Stimulated activated CD8-positive, alpha-beta memory T cell treated with anti-CD3 and anti-CD28 coated beads, Interleukin-2, amount 100 ng/mL, for 1 hour (primary cell): ENCODE measurements at places on chromosomes 4 and X.

DNA sequence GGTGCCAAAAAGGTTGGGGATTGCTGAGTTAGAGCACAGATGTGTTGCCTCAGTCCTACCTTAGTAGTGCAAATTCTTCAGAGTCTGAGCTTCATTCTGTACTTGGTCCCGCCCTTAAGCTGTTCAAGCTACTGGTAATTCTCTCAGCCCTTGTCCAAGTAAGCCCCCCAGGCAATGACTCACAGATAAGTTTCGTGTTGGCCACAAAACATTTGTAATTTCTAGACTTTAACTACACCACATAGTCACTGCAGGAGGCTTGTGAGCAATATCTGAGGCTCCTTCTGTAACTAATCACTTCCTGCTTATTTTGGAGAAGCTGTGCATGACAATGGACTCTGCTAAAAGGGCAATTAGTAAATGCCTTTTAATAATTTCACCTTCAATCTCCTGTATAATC is 1420.5 kb downstream of the PCDH7 start:
- DNase-seq, result no peak

DNA sequence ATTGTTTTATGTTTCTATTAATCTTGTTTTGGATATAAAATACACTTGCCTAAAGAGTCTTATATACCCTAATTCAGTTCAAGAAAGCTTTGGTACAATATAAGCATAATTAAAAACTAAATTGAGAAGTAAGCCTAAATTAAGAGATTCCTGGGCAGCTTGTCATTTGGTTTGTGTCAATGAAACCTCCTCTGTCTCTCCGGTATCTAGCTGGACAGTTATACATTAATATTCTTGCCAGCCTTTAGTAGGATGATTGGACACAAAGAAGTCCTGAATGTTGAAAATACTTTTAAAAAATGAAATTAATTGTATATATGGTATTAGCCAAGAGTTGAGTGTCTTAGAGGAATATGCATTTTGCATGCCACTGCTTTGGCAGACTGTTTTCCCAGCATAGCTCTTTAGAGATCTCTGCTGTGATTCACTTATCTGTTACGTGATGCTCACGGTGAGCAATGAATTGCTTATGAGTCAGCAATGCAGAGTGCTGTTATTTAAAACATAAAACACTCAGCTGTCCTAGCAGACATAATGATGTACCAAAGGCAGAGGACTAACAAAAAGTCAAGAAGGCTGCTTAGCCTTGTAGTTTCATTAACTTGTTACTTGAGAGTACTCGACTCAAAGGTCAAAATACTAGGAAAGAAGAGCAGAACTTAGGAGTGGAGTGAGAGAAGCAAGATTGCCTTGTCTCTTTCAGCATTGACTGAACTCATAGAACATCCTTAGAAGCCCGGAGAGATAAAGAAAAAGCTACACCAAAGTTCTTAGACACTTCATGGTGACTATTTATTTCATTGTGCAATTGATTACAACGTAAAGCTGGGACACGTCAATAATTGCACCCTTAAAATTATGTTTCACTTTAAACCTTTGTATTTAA is 1296.1 kb upstream of the PCDH7 start:
- DNase-seq, result no peak

- no peak for DNase-seq
Measured at GRCh38 chrX:16970977-16971376, 24.5 kb downstream of the REPS2 start.

DNA sequence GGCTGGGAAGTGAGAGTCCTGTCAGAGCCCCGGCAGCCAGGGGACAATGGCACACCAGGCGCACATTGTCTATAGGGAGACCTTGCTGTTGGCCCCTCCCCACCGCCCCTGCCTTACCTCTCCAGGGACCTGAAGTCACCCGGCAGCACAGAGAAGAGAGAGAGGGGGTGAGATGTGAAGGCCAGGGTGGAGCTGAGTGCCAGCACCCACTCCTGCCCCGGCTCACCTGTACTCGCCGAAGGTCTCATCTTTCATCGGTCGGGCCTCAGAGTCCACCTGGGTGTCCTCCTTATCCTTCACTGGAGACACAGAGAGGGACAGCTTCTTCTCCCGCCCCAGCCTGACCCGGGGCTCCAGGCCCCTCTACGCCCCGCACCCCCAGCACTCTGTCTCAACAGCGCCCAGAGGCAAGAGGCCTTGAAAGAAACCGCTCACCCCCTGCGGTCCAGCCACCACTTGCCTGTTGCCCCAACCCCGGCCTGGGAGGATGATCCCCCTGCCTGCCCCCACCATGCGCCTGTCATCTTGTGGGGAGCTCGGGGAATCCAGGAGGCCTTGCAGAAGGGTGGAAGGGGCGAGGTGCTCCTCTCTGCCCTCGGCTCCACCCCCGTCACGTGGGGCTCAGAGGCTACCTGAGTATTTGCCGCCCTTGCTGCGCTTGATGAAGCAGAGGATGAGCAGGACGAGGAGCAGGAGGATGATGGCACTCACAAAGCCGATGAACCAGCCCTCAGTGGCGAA is 22.6 kb downstream of the L1CAM start:
- no peak for DNase-seq

DNA sequence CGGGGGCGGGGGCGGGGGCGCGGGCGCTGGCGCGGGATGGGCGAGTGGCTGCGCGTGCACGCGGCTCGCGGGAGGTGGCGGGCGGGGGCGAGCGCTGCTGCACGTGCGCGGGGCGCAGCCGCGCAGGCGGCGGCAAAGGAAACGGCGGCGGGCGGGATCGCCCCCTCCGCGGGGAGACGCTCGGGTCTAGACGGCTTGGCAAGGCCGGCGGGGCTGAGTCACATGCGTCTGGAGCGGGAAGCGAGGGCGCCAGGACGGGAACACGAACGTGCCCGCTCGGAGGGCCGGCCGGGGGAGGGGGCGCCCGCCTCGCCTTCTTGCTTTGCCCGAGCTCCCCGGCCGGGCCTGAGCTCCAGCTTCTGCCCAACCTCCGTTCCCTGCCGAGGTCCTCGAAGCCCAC is 4.3 kb upstream of the HAUS7 start:
- no peak for DNase-seq

- DNase-seq, result no peak
Measured at GRCh38 chr4:55571806-55572205, 20.2 kb downstream of the PDCL2 start.

DNA sequence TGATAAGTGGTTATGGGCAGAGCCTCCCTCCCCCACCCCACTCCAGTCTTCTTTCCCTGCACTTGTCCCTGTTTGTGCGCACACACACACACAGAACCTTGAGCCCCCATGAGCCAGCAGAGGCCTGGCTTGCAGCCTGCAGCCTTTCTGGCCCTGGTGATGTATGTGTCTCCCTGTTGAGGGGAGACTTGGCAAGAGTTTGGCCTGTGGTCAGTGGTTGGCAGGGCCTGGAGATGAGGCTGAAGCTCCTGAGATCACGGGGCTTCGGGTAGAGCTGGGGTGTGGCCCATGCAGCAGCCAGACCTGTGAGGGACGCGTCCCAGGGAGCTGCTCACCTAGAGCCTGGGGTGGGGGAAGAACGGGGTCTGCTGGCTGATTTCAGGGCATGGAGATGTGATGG is 2.3 kb downstream of the GPR173 start:
- DNase-seq, result no peak

- DNase-seq, result no peak
Measured at GRCh38 chr4:133151341-133151690, 2.2 kb downstream of the PCDH10 start.

DNA sequence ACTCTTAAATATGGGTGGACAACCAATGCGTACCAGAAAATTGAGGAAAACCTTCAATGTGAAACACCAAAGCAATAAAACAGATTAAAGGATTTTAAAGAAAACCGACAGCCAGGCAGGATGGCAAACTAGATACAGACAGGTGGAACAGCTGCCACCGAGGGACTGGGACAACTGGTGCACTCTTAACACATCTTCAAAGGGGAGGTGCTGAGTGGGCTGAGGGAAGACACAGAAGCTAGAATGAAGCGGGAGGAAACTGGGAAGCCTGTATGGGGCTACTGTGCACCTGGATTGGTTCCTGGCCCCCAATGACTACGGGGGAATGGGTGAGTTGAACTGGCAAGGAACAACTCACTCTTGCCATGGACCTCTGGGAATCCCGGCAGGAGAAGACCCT is 20.7 kb downstream of the ZNF280C start:
- no peak for DNase-seq

- DNase-seq, result no peak
Measured at GRCh38 chr4:169064296-169064695, 54.2 kb upstream of the CBR4 start.

DNA sequence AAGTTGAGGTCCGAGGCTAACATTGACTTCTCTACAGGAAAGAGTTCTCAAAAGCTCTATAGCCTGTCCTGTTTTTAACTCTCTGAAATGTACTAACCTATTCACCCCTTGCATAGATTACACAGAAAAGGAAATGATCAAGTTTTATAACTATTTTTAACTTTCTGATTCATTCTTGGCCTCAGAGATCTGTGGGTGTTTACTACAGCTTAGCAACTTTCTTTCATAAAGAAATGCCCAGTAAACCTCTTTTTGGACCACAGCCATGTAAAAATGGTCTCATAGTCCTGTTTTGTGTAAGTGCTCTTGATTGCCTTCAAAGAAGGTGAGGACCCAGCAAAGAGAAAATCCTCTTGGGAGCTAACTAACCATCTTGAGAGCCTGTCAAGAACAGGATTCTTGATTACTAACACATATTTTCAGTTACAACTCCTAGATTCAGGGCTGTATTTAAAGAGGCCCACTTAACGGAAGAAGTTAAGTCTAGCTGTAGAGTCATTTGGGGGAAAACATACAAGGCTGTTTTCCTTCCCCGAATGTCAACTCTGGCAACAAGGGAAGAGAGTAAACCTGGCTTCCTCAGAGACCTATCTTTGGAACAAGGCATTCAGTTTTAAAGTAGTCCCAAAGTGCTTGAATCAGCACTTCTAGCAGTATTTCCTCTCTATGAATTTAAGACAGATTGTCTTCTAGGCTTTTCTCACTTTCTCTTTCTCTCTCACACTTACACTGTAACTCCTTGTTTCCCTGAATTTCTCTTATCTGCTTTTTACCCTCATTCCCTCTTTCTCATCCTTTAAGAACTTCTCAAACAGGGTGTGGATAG is 78.2 kb downstream of the IL21 start:
- no peak for DNase-seq

DNA sequence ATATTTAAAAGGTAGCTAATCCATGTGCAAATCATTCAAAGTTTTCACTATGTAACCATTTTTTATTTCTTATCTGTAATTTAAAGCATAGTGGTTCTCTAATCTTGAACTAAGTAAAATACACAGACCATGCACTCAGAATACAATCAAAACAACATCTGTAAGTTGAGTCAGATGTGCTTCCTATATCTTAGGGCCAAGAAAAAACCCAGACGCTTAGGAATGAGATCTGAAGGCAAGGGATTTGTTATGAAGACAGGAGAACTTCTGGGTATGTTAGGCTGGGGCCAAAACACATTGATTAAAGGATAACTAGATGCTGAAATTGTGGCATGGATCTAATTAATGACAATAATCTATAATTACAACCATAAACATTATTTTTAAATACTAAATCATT is 120.3 kb downstream of the PDE5A start:
- no peak for DNase-seq

DNA sequence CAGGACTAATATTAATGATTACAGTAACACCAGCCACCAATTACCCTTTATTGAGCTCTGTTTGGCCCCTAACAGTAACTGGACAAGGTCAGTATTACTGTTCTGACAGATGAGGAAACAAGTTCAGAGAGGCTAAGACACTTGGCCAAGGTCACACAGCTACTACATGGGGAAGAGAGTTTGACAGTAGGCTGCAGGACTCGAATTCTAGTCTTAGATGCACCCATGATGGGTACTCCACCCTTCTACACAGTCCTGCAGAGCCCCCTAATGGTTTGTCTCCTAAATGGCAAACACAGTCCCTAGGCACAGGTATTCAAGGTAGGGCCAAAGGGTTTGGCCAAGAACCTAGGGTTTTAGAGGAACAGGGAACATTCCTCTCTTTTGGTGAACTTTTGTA is 93.9 kb downstream of the NSUN7 start:
- no peak for DNase-seq

DNA sequence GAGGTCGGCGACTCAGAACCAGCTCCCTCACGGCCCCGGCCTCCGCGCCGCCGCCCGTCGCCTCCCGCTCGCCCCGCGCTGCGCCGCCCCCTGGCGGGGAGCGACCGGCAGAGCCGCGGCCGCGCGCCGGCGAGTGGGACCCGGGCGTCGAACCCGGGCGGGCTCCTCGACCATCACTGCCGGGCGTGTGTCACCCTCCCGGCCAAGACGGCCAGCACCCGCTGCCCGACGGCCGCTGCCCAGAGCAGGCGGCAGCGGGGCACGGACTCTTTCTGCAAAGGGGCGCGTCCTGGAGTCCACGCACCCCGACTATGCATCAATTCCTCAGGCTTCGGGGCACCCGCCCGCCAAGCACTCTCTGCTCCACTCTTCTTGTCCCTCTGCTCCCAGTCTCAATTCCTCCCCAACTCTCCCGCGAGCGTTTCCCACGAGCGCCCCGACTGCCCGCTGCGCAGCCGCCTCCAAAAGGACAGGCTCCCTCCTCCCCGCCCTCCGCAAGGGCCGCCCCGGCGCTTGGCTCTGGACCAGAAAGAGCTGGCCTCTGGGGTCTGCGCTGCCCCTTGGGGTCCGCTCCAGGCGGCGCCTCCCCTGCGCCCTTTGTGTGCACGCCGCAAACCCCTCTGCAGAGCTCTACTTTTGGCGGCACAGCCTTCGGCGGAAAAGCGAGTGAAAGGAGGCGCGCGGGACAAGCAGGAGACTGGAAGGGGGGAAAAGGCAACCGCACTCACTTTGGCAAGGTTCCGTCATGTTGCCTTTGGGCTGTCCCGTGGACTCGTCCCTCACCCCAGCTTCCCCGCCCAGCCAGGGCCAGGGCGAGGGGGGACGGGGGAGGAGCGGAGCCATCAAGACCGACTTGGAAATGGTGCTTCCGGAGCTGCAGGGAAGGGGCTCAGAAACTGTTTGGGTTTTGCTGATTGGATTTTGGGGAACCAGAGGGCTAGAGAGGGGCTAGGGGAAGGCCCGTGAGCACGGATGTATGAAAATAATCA is 1.0 kb downstream of the PDE5A start:
- peak; percentile 26 for DNase-seq

DNA sequence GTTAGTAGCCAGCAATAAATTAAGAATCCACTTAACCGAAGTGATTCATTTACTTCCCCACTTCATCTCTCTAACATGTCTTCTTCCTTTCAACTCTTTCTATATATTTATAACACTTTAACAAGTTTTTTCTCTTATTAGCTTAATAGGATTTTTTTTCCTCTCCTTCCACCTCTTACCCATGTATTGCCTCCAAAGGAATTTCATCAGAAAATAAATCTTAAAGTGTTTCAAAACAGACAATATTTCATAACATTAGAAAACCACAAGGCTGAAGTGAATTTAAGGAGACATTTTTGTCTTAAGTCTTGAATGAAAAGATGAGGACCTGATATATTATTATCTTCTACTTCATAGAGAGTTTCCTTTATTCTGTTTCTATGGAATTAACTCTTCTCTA is 101.5 kb downstream of the PDGFC start:
- no peak for DNase-seq

DNA sequence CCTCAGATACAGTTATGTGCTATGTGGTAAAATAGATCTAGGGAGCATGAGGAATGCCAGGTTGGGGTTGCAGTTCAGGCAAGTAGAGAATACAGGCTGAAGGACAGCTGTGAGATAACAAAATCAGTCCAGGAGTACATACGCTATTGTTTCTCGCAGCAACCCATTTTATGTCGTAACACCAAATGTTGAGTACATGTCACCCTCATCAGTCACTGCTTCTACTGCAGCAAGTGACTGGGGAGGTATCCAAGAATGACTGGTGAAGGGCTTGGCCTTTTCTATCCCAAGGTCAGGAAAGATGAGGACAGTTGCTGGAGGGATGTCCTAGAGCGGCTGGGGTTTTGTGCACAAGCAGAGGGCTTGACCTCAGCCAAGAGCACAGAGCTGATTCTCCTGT is 172.1 kb downstream of the CBR4 start:
- DNase-seq, result no peak
